ENCODE measurements at places on chromosomes 16 and 17.

DNA sequence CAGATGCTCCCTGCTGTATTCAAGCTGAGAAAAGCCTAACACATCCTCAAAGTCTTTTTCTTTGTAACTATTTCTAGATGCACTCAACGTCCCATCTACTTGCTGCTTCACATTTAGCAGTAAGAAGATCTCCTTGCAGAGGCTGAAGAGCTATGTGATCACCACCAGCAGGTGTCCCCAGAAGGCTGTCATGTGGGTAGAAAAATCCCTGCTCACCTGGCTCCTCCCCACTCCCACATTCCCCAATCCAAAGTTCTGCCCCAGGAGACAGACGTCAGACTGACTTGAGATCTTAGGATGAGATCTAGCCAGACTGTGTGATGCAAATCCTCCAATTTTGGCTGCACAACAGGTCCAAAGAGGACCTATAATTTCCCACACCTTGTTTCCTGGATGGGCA lies 1.1 kb downstream of the CCL13 start:
- DNase-seq, result no peak

GRCh38 chr16:66131895-66132294 lies 234.6 kb upstream of the CDH5 start:
- no peak for DNase-seq

- DNase-seq, result no peak
Measured at GRCh38 chr17:50883850-50884438, 17.8 kb upstream of the TOB1 start.

DNA sequence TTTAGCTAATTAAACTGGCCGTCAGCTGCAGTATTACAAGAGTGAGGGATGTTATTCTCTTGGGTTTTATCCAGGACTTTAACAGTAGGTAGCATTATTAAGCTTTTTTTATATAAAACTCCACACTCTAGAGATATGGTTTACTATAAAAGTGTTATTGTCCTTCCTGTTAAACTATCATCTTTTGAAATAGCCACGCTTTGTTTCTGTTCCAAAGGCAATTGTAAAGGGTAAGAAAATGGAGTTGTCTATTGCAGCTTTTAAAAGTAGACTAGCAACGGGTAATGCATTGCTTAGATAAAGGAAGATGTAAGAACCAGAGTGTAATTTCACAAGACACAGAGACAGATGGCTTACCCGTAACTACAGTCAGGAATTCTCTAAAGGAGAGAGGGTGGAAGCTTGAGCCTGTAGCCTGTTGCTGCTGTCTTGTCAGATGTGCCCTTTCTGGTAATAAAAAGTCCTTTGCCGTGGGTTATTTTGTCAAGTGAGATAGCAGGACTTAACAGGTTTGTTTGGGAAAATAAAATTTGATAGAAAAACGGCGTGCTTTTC lies 56.4 kb downstream of the WWOX start:
- DNase-seq, result no peak

GRCh38 chr17:78962345-78962983 lies 17.3 kb downstream of the LGALS3BP start:
- DNase-seq, result no peak

DNA sequence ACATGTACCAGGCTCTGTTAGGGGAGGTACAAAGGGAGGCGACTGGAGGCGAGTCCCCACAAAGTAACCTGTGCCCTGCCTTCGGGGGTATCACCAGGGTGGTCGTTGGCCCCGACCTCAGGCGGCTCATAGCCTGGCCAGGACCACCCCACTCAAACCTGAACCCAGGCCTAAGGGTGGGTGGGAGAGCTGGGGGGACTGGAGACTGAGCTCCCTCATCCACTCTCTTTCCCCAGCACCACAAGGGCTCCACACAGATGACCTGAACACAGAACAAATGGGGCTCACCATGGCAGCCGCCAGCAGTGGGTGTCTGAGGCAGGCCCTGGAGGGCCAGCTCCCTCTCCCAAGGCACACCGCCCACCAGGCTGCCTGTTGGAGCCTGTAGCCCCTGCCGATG lies 120.6 kb upstream of the TNRC6C start:
- DNase-seq, result no peak

DNA sequence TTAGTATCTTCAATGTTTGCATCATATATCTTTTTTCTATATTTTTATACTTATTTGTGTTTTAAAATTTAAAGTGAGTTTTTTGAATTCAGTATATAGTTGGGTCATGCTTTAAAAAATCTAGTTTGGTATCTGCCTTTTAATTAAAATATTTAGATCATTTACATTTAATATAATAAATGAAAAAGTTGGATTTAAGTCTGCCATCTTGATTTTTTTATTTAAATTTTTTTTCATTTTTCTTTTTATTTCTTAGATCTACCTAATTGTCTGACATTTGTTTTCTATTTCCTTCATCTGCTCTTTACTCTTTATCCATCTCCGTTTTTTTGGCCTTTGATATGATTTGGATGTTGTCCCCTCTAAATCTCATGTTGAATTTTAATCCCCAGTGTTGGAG lies 50.0 kb upstream of the N4BP1 start:
- DNase-seq, result no peak

- DNase-seq, result no peak
Measured at GRCh38 chr16:5874899-5875298, 777.3 kb upstream of the EEF2KMT start.

DNA sequence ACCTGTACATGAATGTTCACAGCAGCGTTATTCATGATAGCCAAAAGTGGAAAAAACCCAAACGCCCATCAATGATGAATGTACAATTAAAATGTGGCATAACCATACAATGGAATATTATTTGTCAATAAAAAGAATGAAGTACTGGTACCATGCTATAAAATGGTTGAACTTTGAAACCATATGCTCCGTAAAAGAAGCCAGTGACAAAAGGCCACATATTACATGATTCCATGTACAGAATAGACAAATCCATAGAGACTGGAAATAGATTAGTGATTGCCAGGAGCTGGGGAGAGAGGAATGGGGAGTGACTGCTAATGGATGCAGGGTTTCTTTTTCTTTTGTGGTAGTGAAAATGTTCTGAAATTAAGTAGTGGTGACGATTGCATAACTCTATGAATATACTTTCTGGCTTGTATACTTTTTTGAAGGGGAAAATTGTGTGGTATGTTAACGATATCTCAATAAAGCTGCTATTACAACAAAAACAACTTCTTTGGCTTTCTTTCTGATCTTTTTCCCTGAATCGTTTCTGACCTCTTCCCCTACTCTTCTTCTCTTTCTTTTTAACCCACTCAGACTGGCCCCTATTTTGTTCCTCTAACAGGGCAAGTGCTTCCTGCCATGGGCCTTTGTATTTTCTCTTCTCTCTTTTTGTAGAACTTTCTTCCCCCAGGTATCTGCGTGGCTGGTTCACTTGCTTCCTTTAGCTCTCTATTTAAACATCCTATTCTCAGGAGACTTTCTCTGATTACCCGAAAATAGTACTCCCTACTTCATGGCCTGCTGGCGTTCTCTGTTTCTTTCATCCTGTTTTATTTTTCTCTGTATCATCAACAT lies 67.9 kb downstream of the FTO start:
- no peak for DNase-seq

GRCh38 chr16:11034481-11034931 lies 90.1 kb downstream of the CLEC16A start:
- DNase-seq, result no peak

DNA sequence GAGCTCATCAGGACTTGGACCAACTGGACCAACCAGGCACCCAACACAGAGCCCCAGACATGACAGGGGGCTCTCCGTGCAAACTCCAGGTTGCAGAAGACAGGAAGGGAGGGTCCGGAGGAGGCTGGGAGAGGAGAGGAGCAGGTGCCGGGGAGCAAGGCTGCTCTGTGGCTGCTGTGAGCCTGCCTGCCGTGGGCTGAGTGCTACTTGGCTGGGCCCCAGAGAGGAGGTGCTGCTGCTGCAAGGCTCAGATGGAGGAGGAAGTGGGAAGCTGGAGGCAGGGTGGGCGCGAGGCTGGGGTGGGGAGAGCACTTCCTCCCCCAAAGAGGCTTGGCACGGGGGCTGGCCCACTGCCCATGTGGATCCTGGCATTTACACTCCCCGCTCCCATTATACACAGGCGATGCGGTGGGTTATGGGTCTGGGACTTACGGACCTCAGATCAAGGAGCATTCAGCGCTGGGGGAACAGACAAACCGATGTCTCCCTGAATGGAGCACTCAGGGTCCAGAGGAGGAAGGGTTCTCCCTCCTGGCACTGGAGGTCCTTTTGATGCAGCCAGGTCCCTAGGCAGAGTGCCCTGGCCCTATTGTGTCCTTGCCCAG lies 15.9 kb downstream of the EPOP start:
- DNase-seq, result no peak

GRCh38 chr17:76585033-76585648 lies 519 bp downstream of the ST6GALNAC2 start:
- no peak for DNase-seq

GRCh38 chr17:79141578-79142355 lies 67.1 kb downstream of the ENGASE start:
- no peak for DNase-seq

DNA sequence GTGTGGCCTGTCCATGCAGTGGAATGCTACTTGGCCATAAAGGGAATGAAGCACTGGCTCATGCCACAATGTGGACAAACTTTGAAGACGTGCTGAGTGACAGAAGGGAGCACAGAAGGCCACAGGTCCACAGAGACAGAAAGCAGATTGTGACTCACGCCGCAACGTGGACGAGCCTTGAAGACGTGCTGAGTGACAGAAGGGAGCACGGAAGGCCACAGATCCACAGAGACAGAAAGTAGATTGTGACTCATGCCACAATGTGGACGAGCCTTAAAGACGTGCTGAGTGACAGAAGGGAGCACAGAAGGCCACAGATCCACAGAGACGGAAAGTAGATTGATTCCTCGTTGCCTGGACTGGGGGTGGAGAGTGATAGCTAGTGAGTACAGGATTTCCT lies 19.2 kb downstream of the ZC3H18 start:
- no peak for DNase-seq

DNA sequence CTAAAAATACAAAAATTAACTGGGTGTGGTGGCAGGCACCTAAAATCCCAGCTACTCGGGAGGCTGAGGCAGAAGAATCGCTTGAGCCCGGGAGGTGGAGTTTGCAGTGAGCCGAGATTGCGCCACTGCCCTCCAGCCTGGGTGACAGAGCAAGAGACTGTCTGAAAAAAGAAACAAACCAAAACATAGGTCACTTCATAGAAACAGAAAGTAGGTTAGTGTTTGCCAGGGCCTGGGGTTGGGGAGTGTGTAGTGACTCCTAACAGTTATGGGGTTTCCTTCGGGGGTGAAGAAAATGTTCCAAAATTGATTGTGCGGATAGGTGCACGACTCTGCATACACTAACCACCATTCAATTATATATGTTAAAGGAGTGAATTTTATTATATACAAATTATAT lies 59.2 kb downstream of the ATP2C2 start:
- no peak for DNase-seq

GRCh38 chr16:80121522-80121909 lies 419.3 kb upstream of the DYNLRB2 start:
- DNase-seq, result no peak

- no peak for DNase-seq
Measured at GRCh38 chr16:1674751-1675664, 3.1 kb upstream of the JPT2 start.

DNA sequence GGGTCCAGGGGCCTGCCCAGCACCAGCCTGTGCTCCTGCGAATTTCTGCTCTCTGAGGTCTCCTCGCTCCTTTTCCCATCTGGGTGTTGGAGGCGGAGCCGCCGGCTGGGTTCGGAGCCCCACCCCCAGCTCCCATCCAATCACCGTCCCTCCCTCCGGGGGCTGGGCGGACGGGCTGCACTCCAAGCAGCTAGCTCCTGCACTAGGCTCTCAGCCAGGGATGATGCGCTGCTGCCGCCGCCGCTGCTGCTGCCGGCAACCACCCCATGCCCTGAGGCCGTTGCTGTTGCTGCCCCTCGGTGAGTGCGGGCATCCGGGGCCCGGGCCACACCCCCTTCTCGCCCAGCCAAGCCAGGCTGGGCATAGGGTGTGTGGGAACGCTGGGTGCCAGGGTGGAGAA lies at the start of gene NRN1L:
Gene NRN1L (plus strand): TSS at position 202 of the 400 bp plus-strand sequence. CDS start 19 bp downstream, at position 221.
- DNase-seq, result no peak

DNA sequence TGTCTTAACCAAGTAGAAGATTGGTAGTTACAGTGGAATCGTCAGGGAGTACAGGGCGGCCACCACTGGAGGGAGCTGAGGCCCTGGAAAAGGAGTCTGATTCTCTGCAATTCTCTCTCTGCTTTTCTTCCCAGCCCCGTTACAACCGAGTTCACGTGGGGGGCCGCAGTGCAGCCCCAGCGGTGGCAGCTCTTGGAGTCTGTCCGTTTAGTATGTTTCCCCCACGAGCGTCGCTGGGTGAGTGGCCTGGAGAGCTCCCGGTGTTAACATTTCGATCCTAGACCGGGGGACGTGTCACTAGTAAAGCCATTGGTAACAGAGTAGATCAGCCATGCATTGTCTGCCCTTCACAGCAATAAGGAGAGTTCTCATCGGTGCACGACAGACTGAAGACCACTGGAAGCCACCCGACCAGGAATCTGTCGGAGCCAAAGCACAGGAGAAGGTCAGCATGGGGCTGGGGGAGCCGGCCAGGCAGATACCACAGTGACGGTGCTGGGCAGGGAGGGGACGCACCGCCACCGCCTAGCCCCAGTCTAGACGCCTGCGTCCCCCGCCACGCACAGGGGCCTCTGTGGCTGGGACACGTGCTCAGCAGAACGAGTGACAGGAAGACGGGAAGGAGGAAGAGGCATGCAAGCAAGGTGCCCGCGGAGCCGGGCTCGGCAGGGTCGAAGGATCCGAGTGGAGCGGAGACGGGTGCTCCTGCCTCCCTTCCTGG lies 15.7 kb downstream of the SLC16A3 start:
- DNase-seq, result no peak

- DNase-seq, result no peak
Measured at GRCh38 chr16:49617710-49618330, 238.1 kb downstream of the ZNF423 start.

GRCh38 chr16:65070831-65071432 lies 50.9 kb downstream of the CDH11 start:
- no peak for DNase-seq

GRCh38 chr16:1990351-1991134 lies 773 bp downstream of the SYNGR3 start:
- no peak for DNase-seq

DNA sequence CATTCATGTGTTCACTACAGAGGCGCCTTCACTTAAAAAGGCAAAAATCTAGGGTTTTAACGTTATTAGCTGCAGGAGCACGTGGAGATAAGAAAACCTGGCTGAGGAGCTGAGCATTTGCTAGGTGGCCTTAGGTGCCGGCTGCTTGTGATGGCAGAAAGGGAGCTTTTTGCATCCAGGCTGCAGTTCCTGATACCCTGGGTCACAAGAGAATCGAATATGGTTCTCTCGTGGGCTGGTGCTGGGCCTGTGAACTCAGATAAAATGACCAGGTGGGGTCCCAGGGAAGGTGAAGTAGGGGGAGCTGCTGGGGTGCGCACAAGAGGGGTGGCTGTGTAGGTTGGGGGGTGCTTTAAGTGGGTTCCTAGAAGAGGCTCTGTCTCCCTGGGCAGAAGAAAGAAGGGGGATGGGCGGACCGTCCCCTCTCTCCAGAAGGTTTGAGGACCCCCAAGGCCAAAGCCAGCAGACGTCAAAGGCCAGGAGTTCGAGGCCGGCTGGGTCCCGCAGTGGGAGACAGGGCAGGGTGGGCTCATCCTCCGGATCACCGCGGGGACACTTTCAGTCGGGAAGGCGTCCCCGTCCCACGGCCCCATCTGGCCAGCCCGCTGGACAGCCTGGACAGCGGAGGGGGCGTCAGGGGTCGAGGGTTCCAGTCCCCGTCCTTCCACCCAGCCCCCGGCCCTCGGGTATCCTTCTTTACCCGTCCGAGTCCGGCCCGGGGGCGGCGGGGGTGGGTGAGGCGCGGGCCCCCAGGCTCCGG lies 740 bp upstream of the CMIP start:
- DNase-seq, result no peak

GRCh38 chr17:66094727-66095126 lies 97.2 kb downstream of the CEP112 start:
- no peak for DNase-seq

Measured in stimulated activated CD4-positive, alpha-beta T cell treated with anti-CD3 and anti-CD28 coated beads, Interleukin-4, amount 100 ng/mL, for 48 hours (primary cell).